Activated T-helper 17 cell treated with anti-CD3 and anti-CD28 coated beads, Interleukin-2, amount 50 U/mL, for 72 hours (primary cell): ENCODE measurements at places on chromosomes 11 and 22. TPM values are rescaled to one million over a fixed set of nuclear protein-coding genes. Genes with fewer than 3 reads are reported as not detected.

The CHRM1 gene
- total RNA-seq: not detected

The VSIG10L2 gene
- total RNA-seq: not detected

The TMPRSS4 gene
- total RNA-seq: not detected

The TSPAN4 gene
- total RNA-seq: 11.2 TPM

The PDE3B gene
- total RNA-seq: 23.0 TPM

The TSKU gene
- total RNA-seq: 3.2 TPM

The BIRC3 gene
- 355 TPM for total RNA-seq

The PKNOX2 gene
- total RNA-seq: not detected

The GGTLC3 gene
- total RNA-seq: not detected

The CYTH4 gene
- 53.7 TPM for total RNA-seq

The PATE2 gene
- not detected for total RNA-seq

The EMSY gene
- total RNA-seq: 30.3 TPM

The RAC2 gene
- total RNA-seq: 674 TPM

The DEFB131B gene
- total RNA-seq: not detected

The NNMT gene
- not detected for total RNA-seq

The MPPED2 gene
- total RNA-seq: not detected

The SLC22A12 gene
- total RNA-seq: not detected

The TSSK2 gene
- not detected for total RNA-seq

The PHOX2A gene
- not detected for total RNA-seq

The P2RY6 gene
- total RNA-seq: not detected

The DUSP8 gene
- 1.7 TPM for total RNA-seq

The ZDHHC13 gene
- 27.6 TPM for total RNA-seq

The GGT5 gene
- total RNA-seq: 0.19 TPM

The SCGB1D2 gene
- total RNA-seq: not detected

The YAP1 gene
- total RNA-seq: 0.30 TPM

The THY1 gene
- 1.1 TPM for total RNA-seq

The KIAA1671 gene
- 6.0 TPM for total RNA-seq

The CFAP68 gene
- 22.4 TPM for total RNA-seq

The NXPE1 gene
- total RNA-seq: not detected

The OR5A2 gene
- total RNA-seq: not detected

The GPR83 gene
- total RNA-seq: 0.30 TPM

The OR8H3 gene
- total RNA-seq: not detected

The MRPL23 gene
- total RNA-seq: 119 TPM

The ACTN3 gene
- total RNA-seq: 3.0 TPM

The FAM83F gene
- total RNA-seq: 1.3 TPM

The KCNE3 gene
- total RNA-seq: not detected

The RNF215 gene
- 18.4 TPM for total RNA-seq

The SERHL2 gene
- total RNA-seq: 1.2 TPM

The MMP1 gene
- not detected for total RNA-seq

The CSKMT gene
- 23.6 TPM for total RNA-seq

The ABCC8 gene
- total RNA-seq: not detected

The TREH gene
- not detected for total RNA-seq
